ENCODE measurements at places on chromosomes 1 and 21.

GRCh38 chr1:223771814-223772770, 59.8 kb downstream of the CAPN2 start:
- DNase-seq: no peak

- no peak for DNase-seq
These were observed 42.8 kb downstream of the HS2ST1 start for GRCh38 chr1:86957221-86957620.

- DNase-seq: no peak
These were observed 13.9 kb upstream of the LRIG2 start for GRCh38 chr1:113058941-113059706.

DNA sequence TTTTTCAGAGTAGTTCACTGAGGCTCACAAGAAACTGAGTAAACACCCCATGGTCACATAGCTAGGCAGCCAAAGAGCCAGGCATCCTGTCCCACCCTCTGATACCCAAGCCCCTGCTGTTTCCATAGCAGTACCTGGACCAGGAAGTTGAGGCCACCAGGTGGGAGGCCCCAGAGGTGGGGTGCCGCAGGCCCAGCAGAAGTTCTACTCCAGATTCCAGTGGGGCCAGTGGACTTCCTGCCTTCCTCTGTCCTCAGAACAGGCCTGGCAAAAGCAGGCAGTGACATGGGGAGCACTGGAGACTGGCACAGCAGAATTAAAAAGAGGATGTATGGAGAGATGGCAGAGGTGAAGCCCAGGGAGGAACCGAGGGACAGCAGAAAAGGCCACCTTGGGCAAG, 19.0 kb downstream of the FOXO6 start:
- DNase-seq: no peak

DNA sequence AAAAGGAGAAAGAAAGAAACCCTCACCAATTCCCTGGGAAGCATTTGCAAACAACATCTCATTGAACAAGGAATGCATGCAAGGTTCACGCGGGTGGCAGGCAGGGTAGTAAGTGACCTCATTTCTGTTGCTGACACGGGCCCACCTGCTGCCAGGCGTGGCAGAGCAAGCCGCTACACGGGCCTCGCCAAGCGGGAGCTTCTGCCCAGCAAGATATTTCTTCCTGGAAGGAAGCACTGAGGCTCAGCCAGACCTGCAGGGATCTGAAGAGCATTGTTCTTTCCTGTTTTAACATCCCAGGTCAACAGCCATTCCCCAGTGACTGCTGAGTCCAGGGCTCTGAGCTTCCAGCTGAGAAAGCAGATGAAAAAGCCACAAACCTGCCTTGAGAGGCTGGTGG, 91.9 kb upstream of the IGSF21 start:
- DNase-seq: no peak

- DNase-seq: no peak
These were observed 10.1 kb downstream of the CFAP298 start for GRCh38 chr21:32602099-32602498.

- no peak for DNase-seq
These were observed 40.5 kb upstream of the RALGPS2 start for GRCh38 chr1:178684542-178685000.

DNA sequence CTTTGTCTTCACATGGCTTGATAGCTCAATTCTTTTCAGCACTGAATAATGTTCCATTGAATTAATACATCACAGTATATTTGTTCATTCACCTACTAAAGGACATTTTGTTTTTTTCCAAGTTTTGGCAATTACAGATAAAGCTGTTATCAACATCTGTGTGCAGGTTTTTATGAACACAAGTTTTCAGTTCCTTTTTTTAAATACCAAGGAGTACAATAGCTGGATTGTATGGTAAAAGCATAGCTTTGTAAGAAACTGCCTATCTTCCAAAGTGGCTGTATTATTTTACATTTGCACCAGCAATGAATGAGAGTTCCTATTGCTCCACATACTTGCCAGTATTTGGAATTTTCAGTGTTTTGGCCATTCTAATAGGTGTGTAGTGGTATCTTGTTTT, 4.8 kb upstream of the MCOLN2 start:
- no peak for DNase-seq

GRCh38 chr21:31570824-31571566, 88.5 kb upstream of the SOD1 start:
- DNase-seq: no peak

- DNase-seq: no peak
These were observed 116.2 kb downstream of the KCNJ6 start for GRCh38 chr21:37800057-37800455.

DNA sequence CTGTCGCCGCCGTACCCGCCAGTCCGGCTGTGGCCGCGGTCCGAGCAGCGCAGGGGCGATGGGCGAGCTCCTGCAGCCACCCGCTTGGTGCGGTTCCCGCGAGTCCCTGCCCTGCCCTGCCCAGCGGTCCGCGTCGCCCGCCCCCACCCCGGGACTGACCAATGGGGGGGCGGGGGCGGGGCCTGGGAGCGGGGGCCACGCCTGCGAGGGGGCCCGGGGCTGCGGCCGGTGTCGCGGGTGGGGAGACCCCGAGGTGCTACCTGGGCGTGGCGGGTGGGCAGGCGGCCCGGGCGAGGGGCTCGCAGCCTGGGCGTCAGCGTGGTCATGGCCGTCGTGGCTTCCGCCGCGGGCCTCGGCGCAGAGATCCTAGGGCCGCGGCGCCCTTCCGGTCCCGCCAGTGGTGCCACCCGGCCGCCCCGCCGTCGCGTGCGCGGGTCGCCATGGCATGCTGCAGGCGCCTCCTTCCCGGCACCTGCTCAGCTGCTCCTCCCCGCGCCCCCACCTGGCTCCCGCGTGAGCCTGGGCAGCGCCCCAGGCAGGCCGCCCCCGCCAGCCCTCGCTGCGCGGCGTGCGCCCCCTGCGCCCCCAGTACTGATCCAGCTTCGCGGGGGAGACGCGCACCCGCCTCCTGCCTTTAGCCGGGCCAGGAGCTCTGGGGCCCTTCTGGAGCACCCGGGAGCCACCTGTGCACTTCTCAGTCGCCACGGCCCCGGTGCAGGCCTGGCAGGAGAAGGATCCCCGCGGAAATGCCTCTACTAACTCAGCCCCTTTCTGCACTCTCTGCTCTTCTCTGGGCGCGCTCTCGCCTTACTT, at the start of gene BMP8B:
BMP8B (minus strand) TSS at position 108 of the 813 bp plus-strand sequence. CDS start 380 bp downstream, outside the sequence.
- DNase-seq: peak; percentile 7

DNA sequence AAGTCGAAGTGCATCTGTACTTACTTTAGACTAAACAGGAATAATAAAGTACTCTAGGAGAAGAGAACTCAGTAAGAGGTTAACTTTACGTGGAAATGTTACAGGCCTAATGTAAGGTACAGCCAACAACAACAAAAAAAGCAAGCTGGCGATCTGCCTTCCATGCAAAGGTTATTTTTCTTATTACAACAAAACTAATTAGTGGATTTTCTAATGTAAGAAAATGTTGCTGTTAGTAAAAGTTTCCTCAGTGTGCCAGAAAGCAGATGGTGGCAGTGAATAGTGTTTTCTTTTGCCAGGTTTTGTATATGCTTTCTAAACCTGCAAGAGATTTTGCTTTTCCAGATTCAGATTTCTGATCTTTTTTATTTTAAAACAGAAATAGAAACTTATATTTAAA, 179.2 kb downstream of the NFIA start:
- DNase-seq: no peak

GRCh38 chr1:181152892-181153633, 64.6 kb downstream of the IER5 start:
- DNase-seq: no peak

- no peak for DNase-seq
These were observed 2.6 kb downstream of the C1orf116 start for GRCh38 chr1:207029701-207030521.

DNA sequence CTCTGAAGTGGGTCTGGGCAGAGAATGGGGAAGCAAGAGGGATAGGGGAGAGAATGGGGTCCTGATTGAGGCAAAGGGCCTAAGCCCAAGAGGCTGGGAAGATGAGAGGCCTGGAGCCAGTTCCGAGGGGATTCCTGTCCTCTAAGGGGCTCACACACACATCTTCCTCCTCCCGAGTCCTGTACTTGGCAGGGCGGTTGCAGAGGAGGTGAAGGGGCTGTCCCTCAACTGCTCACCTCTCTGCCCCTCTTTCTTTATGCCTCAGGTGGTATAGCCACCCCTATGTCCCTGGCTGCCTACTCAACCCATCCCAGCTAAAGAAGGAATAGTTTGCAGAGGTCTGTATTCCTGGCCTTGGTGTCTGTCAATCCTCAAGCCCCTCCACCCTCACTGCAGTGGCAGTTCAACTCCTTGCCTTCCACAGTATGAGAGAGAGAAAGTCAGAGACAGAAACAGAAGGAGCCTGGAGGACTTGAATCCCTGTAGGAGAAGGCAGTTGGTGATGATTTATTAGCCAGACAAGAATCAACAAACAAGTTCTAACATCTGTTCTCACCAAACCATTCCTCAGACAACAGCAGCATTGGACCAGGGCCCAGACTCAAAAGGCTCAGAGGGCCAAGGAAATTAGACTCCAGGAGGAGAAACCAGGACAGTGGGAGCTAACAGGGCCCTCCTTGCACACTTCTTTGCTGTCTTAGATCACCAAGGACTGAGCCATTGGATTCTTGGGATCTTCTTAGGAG, 10.7 kb downstream of the SH2D2A start:
- DNase-seq: no peak

- no peak for DNase-seq
These were observed 36.0 kb upstream of the LRRN2 start for GRCh38 chr1:204721373-204722055.

DNA sequence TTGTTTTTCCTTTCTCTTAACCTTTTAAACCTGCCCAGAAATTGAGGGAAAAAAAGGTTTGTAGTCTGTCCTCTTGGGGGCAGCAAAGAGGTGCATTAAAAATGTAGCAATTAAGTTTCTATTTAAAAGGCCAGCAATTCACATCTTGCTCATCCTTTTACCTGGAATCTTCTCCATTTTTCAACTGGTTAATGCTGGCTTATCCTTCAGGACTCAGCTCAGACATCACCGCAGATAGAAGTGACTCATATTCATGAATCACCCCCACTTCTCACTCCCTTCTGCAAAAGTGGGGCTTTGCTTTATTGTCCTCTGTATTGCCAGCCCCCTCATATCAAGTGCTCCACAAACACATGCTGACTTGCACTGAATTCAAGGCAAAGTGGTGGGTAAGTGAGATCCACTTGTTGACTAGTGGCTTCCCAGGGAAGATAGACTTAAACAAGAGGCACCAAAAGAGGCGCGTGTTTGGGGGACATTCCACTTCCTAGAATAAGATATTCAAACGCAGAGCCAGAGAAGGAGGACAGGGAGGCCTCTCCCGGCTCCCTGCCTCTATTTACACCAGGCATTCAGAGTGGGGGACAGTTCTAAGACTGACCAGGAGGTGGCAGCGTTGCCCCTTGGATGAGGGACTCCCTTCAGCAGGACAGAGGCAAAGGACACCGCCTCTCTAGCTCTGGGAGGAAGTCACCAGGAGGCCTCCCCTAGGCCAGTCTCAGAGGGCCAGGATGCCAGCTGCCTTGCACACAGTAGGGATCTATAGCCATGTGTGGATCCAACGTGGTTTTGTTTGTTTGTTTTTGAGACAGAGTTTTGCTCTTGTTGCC, 23.2 kb upstream of the ZNF648 start:
- peak; percentile 44 for DNase-seq

DNA sequence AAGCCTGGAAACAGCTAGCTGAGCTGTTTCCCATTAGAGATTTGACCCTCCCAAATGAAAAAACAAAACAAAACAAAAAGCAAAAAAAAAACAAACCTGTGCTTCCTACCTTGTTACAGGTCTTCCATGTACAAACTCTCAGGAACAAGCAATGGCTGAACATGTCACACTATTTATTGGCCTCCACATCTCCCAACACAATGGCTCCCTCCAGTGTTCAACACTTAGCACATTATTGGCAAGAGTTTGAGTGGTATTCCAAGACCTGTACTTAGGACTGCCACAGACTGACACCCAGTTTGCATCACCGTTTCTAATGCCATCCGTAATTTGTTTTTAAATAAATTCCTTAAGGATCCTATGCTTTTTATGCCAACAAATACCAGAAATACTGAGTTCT, 195.0 kb upstream of the OLFM3 start:
- no peak for DNase-seq

- no peak for DNase-seq
These were observed 25.6 kb downstream of the PPP1R12B start for GRCh38 chr1:202374099-202374498.
